ENCODE measurements at places on chromosomes 4 and X. TPM values are rescaled to one million over a fixed set of nuclear protein-coding genes. Genes with fewer than 3 reads are reported as not detected.

The CT47B1 gene
- total RNA-seq: not detected

The ZFP92 gene
- total RNA-seq: under 0.01 TPM

The CACNA1F gene
- not detected for total RNA-seq

The PABPC4L gene
- 0.13 TPM for total RNA-seq

The ELK1 gene
- 13.6 TPM for total RNA-seq

The RGN gene
- 7.3 TPM for total RNA-seq

The GPR78 gene
- 0.79 TPM for total RNA-seq

The TMEM175 gene
- 16.7 TPM for total RNA-seq

The MRPL1 gene
- 23.8 TPM for total RNA-seq

The GUCY2F gene
- 0.13 TPM for total RNA-seq

The VCX3A gene
- total RNA-seq: not detected

The ADH1B gene
- 4,233 TPM for total RNA-seq

The ARHGAP24 gene
- 53.0 TPM for total RNA-seq

The FRG1 gene
- 28.7 TPM for total RNA-seq

The KLHL13 gene
- total RNA-seq: 37.9 TPM

The SNCA gene
- total RNA-seq: 1.4 TPM

The MAB21L2 gene
- total RNA-seq: 3.5 TPM

Data from aortic smooth muscle cell (primary cell).